NCI-H1105 treated with DMSO at 0.1 percent for 48 hours (cell line): ENCODE measurements at places on chromosomes 6 and 20.

DNA sequence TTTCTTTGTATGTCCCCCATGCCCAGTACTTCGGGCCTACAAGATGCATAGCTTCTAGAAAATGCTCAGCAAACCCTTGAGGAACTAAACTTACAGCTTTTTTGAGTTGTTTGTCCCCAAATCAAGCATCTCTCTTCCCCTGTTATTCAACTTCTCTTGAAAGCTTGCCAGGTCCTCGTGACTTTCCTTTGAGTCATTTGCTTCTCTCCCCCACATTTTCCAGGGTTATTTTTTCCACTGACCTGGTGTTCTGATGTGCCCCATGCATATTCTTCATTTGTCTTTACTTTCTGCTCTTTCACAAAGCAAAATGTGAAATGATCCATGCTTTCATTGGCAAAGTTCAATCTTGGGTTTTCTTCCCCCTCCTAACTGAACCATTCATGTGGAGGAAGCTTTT lies 204.8 kb downstream of the TFAP2A start:
- no peak for DNase-seq

DNA sequence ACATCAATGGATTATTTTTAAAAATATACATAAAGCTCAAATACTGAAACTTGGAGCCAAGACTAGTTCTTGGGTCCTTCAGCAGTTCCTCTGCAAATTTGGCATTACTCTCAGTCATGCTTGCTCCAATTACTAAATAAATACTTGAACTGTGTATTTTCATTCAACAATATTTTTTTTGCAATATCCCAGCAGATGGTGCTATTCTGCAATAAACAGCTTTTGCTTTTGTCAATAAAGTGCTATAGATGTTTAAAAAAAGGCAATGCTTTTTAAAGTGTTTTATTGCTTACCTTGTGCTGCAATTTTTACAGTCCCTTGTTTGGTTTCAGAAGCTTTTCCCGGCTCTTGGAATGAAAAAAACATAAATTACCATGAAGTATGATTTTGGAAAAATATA lies 243.4 kb downstream of the TRDN start:
- peak; percentile 95 for DNase-seq

DNA sequence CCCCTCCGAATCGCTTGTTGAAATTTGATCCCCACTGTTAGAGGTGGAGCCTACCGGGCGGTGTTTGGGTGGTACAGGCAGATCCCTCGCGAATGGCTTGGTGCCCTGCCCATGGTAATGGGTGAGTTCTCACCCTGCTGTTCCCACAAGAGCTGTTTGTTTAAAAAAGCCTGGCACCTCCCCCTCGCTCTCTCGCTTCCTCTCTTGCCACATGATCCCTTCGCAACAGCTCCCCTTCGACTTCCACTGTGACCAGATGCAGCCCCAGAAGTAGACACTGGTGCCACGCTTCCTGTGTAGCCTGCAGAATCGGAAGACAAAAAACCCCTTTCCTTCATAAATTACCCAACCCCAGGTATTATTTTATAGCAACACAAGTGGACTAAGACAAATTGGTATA lies 292.2 kb upstream of the QKI start:
- DNase-seq = no peak

DNA sequence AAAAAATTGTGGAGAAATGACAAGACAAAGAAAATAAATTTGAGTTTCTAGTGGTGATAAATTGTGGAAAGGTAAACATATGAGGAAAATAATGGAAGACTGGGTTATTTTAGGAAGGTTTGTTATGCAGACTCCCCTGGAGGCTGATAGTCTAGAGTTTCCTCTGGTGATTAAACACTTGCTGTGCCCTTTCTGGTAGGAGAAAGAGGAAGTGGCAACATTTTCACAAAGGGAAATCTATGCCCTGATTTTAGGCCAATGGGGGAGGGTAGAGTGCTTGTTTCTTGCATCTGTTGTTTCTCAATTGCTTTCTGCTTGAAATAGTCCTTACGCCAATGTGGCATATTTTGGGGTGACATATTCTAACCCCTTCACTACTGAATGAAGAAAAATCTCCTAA lies 129.1 kb upstream of the DOK5 start:
- DNase-seq = no peak

GRCh38 chr6:169994739-169995138 lies 243.3 kb downstream of the ERMARD start:
- DNase-seq = no peak

GRCh38 chr6:149323925-149324324 lies 6.4 kb downstream of the TAB2 start:
- no peak for DNase-seq

- DNase-seq = no peak
Measured at GRCh38 chr6:100246206-100246605, 218.5 kb downstream of the SIM1 start.

GRCh38 chr20:10263385-10264165 lies 44.9 kb downstream of the SNAP25 start:
- DNase-seq = no peak

- DNase-seq = no peak
Measured at GRCh38 chr6:41455818-41456217, 90.4 kb upstream of the FOXP4 start.

DNA sequence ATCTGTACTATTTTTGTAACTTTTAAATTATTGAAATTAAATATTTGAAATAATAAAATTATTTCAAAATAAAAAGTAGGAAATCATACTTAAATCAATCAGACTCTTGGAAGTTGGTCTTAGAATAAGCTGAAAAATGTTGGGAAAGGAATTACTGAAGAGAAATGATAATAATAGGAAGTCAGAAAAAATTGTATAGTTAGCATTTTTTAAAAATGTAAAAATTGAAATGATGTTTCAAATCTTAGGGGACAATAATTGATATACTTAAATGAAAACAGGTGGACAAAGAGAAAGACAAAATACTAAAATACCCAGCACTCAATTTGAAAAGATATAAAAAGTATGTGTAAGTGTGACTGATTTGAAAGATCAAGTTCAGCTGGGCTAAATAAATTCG lies 186.1 kb downstream of the BMP2 start:
- DNase-seq = no peak

DNA sequence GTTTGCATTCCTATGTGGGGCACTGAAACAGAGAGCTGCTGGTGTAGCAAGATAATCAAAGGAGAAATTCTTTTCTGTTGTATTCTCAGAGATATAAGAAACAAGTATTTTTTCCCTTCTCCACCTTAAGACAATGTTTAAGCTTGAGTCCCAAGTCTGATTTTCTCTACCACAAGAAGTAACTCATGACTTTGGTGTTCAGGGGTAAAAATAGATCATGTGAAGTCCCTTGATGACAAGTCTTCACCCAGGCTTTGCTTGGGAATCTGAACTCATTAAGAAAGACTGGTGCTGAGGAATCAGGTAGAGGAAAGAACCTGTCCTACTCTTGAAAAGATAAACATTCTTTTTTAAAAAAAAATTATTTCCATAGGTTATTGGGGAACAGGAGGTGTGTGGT lies 205.6 kb downstream of the ALDH8A1 start:
- DNase-seq = no peak

GRCh38 chr20:36315545-36316351 lies 9.6 kb downstream of the DLGAP4 start:
- no peak for DNase-seq

DNA sequence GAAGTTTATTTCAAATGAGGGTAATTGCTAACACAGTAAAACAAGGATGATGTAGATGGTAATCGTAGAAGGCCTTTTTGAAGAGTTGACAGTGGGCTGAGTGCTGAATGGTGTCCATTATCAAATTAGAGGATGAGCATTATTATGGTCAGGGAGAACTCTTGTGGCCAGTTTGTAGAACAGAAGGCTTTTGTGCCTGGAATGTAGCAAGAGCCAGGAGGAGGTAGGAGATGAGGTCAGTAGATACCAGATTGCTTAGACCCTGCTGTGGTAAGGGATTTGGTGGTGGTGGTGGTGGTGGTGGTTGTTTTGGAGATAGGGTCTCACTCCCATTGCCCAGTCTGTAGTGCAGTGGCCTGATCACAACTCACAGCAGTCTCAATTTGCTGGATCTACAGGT lies 6.2 kb downstream of the CSE1L start:
- no peak for DNase-seq

DNA sequence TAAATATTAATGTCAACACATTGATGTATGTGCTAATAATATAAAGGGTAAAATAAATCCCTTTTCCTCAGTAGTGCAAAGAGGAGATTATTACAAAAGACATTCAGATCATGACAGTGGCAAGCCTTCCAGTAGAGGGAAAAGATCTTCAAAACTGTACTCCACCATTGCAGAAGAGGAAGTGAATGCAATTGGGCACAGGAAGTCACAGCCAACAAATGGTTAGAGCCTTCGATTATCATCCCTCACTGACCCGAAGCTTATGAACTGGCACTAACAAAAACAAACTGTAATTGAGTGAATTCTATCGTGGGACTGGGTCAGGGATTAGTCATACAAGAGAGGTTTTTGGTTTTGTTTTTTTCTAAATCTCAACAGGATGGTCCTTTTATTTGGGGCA lies 39.3 kb upstream of the SCGN start:
- no peak for DNase-seq

- no peak for DNase-seq
Measured at GRCh38 chr20:22381812-22382416, 202.5 kb downstream of the FOXA2 start.

- no peak for DNase-seq
Measured at GRCh38 chr6:26367114-26367513, 2.1 kb downstream of the BTN3A2 start.

DNA sequence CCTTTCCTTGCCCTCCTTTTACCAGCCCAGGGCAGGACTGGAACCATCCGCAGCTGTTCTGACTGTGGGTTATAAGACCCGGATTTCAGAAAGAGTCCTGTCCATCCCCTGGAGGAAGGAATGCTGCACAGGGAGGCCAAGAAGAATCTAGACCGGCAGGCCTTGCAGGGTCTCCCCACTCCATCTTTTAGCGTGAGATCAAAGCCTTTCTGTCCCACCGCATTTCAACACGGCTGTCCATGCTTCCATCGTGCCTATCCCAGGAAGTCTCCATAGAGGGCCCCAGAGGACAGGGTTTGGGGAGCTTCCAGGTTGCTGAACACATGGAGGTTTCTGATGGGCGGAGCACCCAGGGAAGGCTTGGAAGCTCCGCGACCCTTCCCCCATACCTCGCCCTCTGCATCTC lies 79.3 kb upstream of the AGPAT4 start:
- no peak for DNase-seq

GRCh38 chr20:32018269-32019155 lies 8.3 kb downstream of the CCM2L start:
- peak; percentile 91 for DNase-seq

GRCh38 chr6:1606780-1607515 lies 2.8 kb upstream of the FOXC1 start:
- DNase-seq = peak; percentile 27

DNA sequence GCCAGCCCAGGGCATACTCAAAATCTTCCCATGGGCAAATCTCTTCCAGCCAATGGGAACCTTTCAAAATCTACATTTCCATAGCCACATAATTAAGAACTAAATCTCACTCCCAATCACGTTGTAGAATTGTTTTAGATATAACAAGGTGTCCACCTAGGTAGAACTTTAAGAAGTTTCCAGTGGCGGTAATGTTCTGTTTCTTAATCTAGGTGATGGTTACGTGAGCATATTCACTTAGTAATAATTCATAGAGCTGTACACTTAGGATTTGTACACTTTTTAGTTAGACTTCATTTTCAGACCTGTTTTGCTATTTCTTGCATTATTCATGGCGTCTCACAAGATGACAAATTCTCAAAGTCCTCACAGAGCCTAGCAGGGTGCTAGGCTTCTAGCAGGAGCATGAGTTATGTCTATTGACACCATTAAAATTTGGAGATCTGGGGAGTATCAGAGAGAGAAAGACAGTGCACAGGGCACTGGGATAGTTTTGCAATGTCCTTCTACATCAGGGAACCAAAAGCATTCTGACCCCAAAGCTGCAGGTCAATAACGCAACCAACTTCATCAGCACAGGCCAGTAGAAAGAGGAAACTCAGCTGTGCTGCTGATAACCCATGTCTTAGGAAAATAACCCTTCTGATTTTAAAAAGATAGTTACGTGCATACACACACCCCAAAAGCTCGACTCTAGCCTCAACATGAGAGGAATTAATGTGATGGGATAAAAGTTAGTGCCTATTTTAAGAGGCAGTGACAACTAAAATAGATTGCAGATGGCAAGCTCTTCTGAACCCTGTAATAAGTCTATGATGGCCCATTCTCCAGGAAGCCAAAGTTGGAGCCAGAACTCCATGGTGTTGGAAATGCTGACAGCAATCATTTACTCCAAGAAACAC lies 518.1 kb upstream of the JARID2 start:
- no peak for DNase-seq

GRCh38 chr20:61436283-61436666 lies 184.2 kb downstream of the CDH4 start:
- no peak for DNase-seq

- no peak for DNase-seq
Measured at GRCh38 chr6:210104-210456, 82.2 kb upstream of the DUSP22 start.

GRCh38 chr6:23179994-23180393 lies 610.6 kb downstream of the HDGFL1 start:
- DNase-seq = no peak

- DNase-seq = no peak
Measured at GRCh38 chr20:48150568-48150967, 365.3 kb upstream of the SULF2 start.

DNA sequence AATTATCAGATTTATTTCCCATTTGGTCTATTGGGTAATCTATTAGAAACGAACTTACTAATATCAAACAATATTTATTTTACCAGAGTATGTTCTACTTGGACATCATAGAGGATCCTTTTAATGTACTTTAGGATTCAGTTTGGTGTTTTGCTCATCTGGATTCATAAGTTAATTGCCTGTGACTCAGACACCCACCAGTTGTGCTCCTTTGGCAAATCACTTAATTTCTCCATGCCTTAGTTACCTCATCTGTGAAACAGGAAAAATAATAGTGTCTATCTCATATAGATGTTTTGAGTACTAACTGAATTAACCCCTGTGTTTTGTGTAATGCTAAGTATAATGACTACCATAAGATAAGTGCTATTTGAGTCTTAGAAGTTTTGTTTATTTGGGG lies 292.1 kb downstream of the LAMA2 start:
- DNase-seq = no peak

- peak; percentile 98 for DNase-seq
Measured at GRCh38 chr6:140915103-140915502, 1217.6 kb upstream of the GJE1 start.

DNA sequence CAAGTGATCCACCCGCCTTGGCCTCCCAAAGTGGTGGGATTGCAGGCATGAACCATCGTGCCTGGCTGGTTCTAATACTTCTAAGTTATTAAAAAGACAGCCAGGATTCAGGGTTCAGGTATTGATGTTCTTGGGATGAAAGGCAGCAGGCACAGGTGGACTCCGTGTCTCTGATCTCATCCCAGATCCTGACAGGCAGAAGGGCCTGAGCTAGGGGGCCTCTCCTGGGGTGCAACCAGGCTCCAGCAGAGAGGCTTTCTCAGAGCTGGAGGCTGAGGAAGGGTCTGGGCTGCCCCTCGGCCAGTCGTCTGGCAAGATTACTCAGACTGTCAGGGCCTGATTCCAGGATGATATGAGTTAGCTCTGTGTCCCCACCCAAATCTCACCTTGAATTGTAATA lies 106.3 kb downstream of the SCML4 start:
- no peak for DNase-seq
